ENCODE measurements at places on chromosomes 12 and 14.

DNA sequence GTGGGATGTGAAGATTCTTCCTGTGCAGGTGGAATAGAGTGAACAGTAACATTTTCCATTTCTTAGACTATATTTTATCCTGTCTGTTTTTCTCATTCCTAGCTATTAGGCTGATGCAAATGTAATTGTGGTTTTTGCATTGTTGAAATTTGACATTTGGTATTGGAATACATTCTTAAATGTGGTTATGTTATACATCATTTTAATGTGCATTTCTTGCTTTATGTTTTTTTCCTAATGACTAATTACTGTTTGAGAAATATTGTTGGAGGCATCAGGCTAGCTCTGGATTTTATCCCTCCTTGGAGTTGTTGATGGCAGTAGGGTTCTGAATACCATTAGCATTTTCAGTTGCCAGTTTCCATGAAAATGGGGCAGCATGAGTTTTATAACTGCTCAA is 75.9 kb upstream of the GNG2 start:
- no peak for DNase-seq

DNA sequence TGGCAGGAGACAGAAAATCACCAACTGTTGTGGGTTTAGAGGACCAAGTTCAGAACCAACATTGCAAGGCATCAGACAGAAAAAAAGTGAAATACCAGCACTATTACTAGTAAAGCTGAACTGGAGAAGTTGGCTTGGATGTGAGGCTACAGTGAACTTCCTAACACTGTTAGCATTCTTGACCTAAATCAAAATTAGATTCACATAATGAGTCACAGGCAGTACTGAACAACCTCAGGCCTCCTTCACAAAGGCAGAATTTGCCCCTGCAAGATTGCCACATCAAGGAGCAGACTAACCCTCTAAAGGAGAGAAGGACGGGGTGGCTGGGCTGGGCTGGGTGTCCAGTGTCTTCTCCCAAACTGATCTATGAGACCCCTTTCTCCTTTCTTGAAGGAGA is 539.7 kb downstream of the SNAPC1 start:
- DNase-seq: peak; percentile 48

DNA sequence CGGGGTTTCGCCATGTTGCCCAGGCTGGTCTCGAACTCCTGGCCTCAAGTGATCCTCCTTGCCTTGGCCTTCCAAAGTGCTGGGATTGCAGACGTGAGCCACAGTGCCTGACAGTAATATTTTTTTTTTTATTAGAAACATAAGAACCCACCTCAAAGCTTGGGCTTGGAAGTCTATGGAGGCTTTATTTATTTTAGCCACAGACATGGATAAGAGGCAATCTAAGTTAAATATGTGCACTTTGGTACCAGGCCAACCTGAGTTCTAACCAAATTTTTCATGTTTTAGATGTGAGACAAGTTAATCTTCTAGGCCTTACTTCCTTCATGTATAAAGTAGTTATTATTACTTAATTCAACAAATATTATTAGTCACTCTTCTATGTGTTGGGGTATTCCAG is 96.9 kb downstream of the RAD51B start:
- no peak for DNase-seq

GRCh38 chr14:23538785-23539184 is 12.8 kb downstream of the ZFHX2 start:
- DNase-seq: no peak

DNA sequence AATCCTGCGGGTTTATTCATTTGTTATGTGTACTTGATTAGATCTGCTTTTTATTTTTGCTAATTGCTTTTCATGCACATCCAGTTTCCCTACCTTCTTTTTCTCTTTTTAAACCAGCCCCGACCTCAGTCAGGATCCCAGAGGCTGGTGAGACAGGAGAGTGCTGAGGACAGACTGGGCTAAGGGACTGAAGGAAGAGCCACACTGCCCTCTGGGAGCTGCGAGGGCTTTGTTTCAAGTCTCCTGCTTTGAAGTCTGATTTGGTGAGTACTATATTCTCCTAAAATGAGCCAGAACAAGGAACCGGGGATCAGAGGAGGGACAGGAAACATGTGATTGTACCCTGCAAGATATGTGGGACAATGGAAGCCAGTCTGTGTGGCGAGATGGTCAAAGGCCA is 23.9 kb downstream of the PRICKLE1 start:
- no peak for DNase-seq

- DNase-seq: no peak
These were observed 112.2 kb downstream of the GPR135 start for GRCh38 chr14:59352961-59353360.

- peak; percentile 46 for DNase-seq
These were observed 30.1 kb downstream of the MED13L start for GRCh38 chr12:116247377-116247776.

- DNase-seq: no peak
These were observed 42.4 kb upstream of the BDKRB2 start for GRCh38 chr14:96162265-96162664.

DNA sequence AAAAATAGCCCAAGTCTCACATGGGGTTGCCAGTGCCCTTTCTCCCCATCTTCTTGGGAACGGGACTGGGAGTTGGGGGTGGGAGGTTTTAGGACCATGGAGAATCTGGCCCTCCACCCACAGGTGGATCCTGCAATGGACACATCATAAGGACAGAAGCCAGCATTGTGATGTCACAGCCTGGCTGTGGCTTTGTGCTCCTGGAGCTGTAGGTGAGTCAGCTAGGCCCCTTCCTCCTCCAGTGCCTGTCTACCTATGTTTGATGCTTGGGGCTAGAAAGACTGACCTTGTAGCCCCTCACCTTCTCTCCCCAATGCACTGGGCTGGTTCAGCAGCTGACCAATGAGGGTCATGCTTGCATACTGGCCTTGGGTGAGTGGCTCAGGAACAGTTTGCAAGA is at the start of gene CCDC197:
TSS of gene CCDC197 (plus strand) at position 220 of the 400 bp plus-strand sequence. CDS start 831 bp downstream, outside the sequence.
- DNase-seq: no peak

- no peak for DNase-seq
These were observed 75.9 kb upstream of the ZDHHC17 start for GRCh38 chr12:76687981-76688380.

GRCh38 chr12:4771960-4772566 is 51.9 kb downstream of the GALNT8 start:
- DNase-seq: no peak

DNA sequence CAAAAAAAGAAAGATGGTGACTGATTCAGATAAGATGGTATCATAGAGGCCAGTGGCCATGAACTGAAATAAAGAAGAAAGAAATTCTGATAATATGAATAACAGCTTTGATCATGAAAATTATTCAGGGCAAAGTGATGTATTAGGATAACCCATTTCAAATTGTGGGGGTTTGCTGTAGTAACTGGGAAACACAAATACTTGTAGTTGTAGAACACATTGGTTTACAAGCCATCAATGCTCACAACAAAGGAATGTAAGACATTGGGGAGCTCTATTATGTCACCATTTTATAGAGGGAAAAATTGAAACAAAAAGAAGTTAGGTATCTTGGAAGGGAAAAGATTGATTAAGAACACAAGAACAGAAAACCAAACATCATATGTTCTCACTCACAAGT is 140.4 kb upstream of the FRMD6 start:
- no peak for DNase-seq

DNA sequence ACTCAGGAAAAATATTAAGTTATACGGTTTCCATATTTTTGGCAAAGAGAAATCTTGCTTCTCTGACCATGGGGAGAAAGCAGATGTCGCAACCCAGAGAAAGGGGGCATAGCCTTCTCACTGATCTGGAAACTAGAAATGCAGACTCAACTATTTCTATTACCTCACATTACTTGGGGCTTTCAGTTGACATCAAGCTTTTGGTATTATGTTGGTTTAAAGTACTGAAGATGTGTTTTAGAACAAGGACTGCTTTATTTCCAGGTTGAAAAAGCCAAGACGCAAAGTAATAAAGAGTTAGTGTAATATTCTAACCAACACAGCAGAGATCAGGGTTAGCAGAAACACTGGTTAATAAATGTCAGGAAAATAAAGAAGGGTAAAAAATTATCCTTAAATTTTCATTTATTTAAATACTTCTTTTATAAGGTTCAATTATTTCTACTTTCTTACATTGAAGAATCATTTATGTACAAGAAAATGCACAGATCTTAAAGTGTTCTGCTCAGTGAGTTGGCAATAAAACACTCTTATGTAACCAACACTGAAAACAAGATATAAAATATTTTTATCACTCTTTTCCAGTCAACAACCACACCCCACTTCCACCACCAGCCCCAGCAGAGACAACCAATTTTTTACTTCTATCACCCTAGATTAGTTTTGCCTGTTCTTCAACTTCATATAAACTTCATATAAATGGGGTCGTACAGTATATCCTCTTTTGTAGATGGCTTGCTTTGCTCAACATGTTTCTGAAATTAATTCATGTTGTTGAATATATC is 26.0 kb downstream of the DCP1B start:
- no peak for DNase-seq

- no peak for DNase-seq
These were observed 160.4 kb upstream of the PWP1 start for GRCh38 chr12:107525063-107525718.

DNA sequence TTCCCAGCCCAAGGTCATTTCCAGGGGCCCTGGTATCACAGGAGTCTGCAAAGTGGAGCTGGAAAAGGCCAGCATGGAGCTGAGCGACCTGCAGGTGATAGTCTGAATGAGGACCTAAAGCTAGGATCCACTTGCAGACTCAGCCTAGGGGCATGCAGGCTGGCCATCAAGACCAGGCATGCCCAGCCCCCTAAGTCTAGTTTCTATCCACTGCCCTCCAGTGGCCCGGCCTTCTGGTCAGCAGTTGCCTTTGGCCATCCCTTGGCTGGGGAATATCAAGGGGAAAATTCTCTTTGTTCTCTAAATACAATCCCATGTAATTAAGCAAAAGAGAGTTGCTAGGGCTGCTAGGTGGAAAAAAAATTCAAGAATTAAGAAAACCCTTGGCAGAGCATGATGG is 96.3 kb upstream of the LHX5 start:
- DNase-seq: no peak

- DNase-seq: no peak
These were observed 16.8 kb downstream of the FOXN4 start for GRCh38 chr12:109292342-109292711.

DNA sequence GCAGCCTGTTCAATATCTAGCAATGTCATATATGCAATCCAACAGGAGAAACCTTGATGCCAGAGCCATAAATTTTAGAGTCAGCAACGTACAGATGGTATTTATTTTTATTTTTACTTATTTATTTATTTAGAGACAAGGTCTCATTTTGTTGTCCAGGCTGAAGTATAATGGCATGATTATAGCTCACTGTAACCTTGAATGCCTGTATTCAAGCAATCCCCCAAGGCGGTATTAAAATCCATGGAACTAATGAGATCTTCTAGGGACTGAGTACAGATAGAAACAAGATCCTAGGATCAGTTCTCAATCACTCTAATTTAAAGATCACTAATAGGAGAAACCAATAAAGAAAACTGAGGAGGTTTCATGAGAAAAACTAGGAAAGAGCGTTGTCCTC is 89.3 kb downstream of the SLCO1B1 start:
- no peak for DNase-seq

DNA sequence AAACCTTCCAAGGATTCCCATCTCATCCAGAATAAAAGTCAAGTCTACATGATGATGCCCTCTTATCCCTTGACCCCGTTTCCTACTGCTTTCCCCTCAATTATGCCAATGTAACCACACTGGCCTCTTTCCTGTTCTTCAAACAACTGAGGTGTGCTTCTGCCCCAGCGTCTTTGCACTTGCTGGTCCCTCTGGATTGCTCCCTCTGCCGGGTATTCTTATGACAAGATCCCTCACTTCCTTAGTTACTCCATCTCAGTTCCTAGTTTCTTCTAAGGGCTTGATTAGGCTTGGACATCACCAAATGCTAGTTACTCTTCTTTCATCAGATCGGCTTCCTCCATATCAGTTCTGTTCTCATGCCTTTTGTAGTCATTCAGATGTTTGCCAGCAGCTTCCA is 32.7 kb upstream of the PELI2 start:
- DNase-seq: no peak

DNA sequence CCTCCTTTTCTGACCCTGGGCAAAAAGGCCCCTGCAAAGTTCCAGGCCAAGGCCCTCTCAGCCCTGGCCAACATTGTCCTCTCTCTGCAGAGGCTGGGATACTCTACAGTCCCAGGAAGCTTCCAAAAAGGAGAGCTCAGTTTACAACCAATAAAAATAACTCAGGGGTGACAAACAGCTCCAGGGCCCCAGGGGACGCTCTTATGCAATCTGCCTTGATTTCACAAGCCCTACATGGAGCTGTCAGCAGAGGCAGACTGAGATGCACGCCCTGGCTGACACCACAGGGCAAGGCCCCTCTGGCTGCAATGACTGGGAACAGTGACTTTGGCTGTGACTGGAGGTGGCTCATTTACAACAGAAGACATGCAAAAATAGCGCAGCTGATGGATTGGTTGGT is 129.0 kb upstream of the MED13L start:
- no peak for DNase-seq

GRCh38 chr12:46265734-46266133 is 3.1 kb downstream of the SLC38A1 start:
- DNase-seq: no peak

GRCh38 chr14:35688126-35688826 is 120.8 kb downstream of the RALGAPA1 start:
- no peak for DNase-seq

DNA sequence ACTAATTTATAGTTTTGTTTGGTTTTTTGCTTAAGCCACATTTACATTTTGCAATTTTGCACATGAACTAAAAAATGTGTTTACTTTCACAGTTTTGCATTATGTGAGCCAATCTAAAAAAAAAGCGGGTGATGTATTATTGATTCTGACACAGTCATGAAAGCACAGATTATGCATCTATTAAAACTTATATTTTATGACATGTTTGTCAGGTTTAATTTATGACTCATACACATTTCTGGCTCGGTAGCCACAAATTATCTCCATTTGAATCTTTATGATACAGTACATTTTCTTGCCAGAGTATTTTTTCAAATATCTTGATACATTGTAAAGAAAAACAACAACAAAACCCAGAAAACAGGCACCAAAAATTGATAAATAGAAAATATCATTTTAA is 280.4 kb upstream of the GRIP1 start:
- DNase-seq: no peak

DNA sequence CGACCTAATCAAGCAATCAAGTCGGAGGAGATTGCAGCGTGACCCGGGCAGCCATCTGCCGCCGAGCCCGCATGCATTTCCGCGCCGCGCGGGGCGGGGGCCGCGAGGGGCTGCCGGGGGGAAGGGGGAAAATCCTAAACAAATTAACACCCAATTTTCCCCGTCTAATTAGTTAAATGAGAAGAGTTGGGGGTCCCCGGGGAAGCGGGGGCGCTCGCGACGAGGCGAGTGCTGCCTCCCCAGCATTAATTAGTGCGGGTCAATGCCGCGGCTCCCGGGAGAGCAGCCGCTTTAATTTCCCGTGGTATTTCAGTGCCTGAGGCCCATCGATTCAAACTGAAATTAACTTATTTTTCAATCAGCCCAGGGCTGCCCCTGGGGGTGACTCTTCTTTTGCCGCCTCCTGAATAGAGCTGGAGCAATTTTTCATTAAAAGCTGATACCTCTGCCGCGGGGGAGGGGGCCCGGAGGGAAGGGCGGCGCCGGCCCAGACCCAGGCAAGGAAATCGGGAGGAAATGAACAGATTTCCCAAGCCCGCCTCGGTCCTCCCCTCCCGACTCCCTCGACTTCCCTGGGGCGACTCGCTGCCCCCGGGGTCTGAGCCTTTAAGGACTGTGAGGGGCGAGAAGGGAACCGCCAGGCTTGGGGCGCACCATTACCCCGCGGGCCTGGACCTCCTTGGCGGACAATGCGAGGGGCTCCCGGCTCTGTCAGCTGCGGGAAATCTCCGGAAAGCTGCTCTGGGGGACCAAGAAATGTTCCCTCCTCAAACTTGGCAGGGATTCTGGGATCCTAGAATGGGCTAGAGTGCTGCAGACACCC is 18.9 kb downstream of the VSX2 start:
- DNase-seq: no peak

GRCh38 chr12:20150835-20151422 is 217.4 kb upstream of the PDE3A start:
- no peak for DNase-seq
